ENCODE measurements at places on chromosomes 4 and X.
A peak's percentile ranks its signal among the peaks of the same experiment; 100 is the strongest.

- DNase-seq, result no peak
Observed at GRCh38 chrX:50635817-50636365, 165.3 kb upstream of the DGKK start.

- DNase-seq, result no peak
Observed at GRCh38 chr4:165810726-165811125, 62.3 kb upstream of the TLL1 start.

DNA sequence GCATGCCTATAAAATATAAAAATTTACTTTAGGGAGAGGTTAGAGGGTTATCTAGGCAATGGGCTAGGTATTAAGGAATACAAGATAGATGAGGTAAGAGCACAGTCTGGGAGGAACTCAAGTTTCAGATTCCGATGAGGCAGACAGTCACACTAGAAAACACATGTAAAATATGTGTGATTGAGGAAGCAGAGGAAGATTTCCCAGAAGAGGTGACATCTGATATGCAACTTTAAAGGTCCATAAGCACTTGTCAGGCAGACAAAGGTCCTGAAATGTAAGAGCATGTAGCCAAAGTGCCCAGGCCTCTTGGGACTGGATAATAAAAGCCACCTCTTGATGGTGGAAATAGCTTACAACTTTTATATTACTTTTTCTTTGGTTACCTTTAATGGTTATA is 81.1 kb upstream of the AADAT start:
- DNase-seq, result no peak

DNA sequence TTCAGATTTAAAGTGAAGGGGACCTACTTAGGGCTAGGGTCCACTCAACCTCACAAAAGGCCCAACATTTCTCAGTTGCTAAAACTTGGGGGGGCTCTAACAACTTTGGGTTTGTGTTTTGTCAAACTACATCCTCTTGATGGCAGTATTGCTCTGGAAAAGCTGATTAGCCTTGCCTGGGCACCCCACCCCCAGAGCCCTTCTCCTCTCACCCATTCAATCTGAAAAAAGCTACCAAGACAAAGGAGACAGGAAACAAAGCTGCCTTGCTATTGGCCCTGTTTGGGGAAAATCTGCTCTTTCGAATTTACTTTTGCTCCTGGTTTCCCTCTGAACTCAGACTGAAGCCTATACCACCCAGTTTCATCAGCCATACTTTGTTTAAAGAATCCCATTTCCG is 195.2 kb upstream of the STK26 start:
- DNase-seq, result peak; percentile 44

- DNase-seq, result no peak
Observed at GRCh38 chr4:43130228-43131021, 237.9 kb downstream of the GRXCR1 start.

DNA sequence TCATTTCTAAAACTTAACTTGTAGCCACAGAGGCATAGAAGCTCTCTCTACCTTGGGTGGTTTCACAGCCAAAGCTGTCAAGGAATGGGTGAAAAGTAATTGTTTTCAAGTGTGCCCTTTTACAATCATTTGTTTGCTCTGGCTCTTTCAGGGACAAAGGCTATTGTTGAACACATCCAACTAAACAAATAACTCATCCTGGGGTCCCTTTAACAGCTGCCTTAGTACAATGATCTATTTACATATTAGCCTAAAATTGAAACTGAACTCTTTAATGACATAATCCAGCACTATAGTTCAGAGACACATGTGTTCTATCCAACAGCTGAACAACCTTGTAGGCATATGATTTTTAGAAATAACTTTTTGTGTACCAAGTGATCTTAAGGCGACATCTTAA is 3.7 kb downstream of the HHIP start:
- no peak for DNase-seq

DNA sequence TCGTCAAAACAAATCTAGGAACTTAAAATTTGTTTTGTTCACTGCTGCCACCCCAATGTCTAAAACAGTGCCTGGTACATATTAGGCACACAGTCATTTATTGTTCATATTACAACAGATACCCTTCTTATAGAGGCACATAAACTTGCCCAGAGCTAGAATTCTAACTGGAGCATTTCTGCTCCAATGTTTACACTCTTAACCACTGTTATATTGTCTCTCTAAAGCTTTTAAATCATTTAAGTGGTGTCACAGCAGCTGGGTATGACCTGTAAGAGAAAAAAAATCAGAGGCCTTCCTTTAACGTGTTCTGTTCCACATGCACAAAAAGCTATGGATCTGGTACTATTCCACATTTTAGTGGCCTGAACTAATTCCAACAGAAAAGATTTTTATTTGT is 3.0 kb downstream of the UBE2D3 start:
- DNase-seq, result no peak

DNA sequence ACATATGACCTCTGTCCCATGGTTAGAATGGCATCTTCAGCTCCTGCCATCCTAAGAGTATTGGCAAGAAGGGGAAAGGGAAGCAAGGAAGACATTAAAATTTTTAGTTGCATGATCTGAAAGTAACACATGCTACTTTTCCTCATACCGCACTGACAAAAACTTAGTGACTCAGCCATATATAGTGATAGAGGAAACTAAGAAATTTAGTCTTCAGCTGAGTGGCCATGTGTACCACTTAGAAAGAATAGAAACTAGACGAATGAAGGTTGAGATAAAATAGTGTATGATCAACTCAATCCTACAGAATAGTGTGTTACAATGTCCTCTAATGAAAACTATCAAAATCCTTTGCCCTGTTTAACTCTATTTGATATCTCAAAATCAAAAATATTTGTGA is 164.1 kb downstream of the PPP3CA start:
- no peak for DNase-seq

GRCh38 chrX:69884210-69884609 is 165.5 kb downstream of the AWAT2 start:
- DNase-seq, result no peak

GRCh38 chr4:145788755-145789154 is 108.8 kb downstream of the C4orf51 start:
- no peak for DNase-seq

DNA sequence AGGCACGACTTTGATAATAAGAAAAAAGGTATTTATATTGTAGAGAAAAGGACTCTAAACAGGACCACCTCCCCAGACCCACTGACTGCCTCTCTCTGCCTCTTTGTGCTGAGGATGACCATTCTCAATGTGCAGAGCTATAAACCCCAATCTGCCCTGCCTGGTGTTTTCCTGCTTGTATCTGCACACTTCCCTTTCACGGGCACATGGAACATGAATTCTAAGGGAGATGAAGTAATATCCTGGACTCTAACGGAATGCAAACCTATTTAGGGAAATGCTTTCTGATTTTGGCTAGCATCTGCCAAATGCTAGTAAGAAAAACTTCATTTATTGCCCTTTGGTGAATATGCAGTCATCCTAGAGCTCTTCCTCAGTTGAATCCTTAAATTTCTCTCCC is 2.4 kb downstream of the DIPK2B start:
- DNase-seq, result no peak

- DNase-seq, result no peak
Observed at GRCh38 chr4:182337366-182337765, 94.2 kb downstream of the TENM3 start.

DNA sequence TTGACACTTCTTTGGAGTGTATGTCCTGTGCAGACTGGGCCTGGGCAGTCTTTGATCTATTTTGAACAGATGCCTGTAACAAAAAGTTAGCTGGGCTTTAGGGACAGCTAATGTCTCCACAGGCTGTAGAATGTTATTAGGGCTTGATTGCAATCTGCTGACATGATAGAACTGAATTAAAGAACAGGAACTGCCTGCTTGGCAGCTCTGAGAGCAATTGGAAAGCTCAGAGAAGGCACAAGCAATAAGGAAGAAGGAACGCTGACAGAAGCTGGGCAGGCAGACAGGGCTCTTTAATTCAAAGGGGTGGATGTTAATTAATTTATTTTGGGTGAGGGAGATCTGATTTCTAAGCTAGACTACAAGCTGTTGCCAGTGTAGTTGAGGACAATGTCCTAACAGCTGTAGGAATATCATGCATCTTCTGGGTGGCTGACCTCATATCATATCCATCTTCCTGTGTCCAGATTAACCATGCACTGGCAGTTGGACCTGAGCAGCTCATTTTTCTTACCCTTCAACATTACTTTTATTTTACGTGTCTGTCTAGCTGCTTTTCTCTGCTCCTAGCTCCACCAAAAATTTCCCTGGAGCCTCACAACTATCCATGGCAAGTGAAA is 20.7 kb upstream of the GRXCR1 start:
- DNase-seq, result no peak

DNA sequence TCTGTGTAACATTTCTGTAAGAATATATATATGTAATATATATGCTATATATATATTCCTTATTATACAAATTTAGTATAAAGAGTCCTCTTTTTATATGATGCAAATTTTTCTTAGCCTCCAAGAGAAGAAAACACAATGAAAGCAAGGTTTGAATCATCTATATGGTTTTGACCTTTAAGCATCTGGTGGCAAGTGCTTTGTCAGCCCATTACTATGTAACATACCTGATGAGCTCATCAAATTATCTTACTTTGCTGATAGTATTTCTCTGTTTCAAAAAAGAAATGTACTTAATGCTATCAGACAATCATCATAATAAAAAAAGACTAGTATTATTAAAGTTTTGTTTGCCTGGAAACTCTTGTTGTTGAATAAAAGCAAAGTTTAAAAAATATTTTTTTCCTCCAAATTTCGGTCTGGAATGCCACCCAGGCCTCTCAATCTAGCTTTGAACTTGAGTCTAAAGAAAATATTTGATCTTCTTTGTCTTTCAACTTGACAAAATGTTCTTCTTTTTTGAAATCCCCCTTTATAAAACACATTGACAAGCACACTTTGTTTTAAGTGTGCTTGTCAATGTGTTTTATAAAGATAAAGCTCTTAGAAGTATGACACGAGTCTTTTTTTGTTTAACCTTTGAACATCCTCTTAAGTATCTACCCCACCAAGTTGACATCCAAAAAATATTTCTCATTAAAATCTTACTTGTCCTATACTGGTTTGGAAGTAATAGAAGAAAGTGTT is 26.2 kb downstream of the ZNF330 start:
- DNase-seq, result no peak

DNA sequence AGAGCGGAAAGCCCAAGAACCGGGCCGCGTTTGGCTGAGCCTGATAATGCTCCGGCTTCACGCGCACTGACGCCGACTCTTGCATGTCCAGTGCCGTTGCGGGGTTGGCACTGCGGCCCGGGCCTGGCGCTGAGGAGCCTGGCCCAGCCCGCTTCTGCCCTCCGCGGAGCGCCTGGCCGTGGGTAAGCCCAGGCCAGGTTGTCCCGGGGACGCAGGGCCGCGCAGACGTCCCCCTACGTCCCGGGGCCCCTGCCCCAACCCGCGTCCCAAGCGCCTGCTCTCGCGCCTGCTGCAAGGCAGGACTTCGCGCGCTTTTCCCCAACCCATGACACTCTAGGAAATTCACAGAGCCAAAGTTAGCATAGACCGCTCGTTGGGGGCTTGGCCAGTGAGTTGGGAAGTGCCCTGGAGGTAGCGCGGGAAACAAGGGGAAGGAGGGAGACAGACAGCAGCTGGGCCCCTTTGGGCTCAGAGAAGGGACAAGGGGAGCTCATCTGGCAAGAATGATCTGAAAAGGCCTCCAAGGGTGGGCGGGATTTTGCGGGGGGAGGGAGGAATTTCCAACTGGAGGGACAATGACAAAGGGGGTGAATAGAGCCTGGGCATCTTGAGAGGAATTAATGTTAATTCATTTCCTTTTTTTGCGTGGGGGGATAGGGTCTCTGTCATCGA is 665 bp upstream of the LRPAP1 start:
- DNase-seq, result no peak

DNA sequence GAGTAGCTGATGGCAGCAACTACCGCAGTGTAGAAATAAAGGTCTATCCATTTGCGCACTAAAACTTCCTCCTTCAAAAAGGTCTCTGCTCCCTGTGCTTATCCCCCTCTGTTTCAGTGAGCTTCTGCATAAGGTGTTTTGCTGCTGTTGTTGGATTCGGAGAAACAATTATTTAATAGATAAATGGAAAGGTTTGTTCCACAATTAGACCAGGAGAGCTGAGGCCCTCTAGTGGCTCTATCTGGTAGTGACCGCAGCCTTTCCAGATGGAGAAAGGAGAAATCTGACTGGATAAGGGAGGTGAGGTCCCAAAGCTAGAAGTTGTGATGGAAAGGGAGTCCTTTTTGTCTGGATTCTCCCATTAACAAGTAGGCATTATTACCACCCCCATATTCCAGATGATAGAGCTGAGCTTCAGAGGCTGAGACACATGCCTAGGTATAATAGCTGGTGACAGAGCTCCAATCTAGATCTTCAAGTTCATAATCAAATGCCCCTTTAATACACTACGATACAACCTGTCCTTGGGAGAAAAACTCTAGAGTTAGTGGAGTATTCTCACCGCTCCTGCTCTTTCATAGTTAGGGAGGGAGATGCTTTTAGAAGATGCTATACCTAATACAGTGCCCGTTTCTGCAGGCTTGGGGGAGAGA is 5.1 kb upstream of the GABRQ start:
- DNase-seq, result peak; percentile 72

DNA sequence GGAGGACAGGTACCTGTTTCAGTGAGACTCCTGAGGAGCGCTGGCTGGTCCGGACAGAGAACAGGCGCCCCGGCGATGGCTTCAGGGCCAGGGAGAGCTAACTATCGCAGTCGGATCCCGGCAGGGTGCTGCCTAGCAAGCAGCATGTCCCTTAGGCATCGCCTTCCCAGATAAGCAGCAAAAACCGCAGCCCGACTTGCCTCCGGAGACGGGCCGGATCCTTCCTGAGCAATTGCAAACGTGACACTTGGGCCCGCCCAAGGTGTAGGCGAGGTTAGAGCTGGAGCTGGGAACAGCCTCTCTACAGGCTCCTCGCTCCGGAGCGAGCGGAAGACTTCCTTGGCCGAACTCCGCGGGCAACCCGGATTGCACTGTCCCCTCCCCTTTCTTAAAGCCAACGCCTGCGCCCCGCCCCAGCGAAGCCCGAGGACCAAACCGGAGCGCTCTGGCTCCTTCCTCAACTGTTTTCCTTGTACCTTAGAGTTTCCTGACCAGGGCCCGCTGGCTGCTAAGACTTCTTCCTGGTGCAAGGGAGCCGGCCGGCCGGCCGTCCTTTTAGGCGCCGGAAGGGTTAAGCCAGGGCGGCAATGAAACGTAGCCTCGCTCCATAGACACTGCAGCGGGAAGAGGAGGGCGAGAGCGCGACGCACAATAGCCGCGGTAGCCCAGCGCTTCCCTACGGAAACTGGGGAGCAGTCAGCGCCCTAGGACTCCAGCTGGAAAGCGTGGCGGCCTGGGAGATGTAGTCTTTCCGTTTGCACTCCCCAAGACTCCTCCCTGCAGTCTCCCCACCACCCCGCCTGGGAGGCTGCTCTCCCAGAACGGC is at the start of gene OPHN1:
Gene OPHN1 (minus strand): TSS at position 341 of the 826 bp plus-strand sequence. CDS start 475 bp downstream, outside the sequence.
- peak; percentile 75 for DNase-seq

- no peak for DNase-seq
Observed at GRCh38 chrX:101693476-101693875, 33.8 kb upstream of the ARMCX2 start.

DNA sequence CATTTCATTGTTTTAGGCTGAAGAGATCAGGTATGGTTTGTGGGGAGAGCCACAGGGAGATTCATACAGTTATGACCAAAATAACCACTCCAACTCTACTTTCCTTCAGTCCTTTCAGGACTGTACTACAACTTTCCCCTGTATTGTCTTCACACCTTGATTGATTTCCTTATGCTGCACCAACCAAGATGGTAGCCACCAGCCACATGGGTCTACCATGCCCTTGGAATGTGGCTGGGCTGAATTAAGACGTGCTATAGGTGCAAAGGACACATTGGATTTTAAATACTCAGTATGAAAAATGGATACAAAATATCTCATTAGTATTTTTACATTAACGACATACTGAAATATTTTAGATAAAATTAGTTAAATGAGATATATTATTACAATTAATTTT is 11.2 kb downstream of the IRF2 start:
- no peak for DNase-seq
